Epithelial cell of proximal tubule (primary cell): ENCODE measurements at places on chromosomes 2 and 18. TPM values are rescaled to one million over a fixed set of nuclear protein-coding genes. Genes with fewer than 3 reads are reported as not detected.

DNA sequence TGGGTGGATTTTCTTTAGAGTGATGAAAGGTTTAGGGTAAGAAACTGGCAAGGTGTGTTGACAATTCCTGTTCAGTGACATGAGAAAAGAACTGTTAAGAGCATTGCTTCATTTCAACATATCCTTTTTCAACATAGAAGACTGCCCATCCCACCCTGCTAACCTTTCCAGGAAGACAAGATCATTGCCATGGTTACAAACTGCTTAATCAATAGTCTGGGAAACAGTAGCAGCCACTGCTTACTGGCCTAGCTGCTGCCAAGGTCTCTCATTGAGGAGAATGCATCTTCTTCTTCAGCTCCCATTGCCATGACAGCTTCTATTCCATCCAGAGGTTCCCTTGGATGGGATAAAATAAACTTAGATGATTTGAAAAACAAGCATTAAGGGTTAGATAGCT lies 212.1 kb downstream of the LRRTM1 start:
- DNase-seq = no peak

The MRPL53 gene
- total RNA-seq = 34.2 and 61.1 TPM in 2 replicates

- DNase-seq = no peak
Measured at GRCh38 chr18:42192251-42193248, 237.5 kb downstream of the PIK3C3 start.

- no peak for DNase-seq
Measured at GRCh38 chr2:83756219-83756618, 702.9 kb downstream of the SUCLG1 start.

DNA sequence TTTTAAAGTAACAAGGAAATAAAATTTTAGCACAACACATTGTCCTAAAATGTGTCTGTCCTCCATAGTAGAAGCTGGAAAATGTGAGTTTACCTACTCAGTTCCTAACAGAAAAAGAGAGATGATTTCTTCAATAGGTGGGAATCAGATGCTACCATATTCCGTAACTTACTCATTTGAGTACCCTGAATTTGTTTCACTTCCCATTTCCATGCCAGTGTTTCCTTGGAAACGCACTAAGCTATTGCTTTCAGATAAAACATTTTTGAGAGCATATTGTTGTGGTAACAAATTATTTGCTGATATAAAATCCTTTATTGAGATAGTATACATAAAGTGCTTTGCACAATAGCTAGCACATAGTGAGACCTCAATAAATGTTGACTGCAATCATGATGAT lies 137.5 kb upstream of the BARD1 start:
- DNase-seq = no peak

- no peak for DNase-seq
Measured at GRCh38 chr2:133711201-133711600, 142.9 kb upstream of the NCKAP5 start.

DNA sequence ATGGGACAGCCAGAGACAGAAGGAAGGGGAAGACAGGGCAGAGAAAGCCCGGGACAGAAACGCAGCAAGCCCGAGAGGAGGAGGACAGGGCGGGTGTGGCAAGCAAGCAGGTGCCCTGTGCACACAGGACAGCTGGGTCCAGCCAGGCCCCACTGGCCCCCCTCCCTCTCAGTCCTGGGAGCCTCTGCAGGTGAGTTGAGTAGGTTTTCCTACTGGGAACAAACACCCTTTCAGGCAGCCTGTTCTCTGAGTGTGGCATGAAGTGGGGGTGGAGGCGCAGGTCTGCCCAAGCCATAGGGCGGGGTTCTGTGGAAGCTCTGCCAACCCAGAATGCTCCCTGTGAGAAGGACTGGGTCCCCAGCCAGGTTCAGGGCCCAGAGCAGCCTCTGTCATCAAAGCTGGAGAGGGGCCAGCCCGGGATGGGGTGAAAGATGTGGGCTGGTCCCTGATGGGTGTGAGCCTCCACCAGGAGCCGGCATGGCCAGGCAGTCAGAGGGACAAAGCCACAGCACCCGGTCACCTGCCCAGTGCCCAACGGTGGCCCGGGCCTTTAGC lies 129.4 kb downstream of the TFCP2L1 start:
- no peak for DNase-seq

- DNase-seq = no peak
Measured at GRCh38 chr2:241177526-241178334, 10.7 kb upstream of the ANO7 start.

The LTBP1 gene
- 10.5 and 43.9 TPM in 2 replicates for total RNA-seq

The ANKRD29 gene
- 1.2 and 2.7 TPM in 2 replicates for total RNA-seq

- DNase-seq = peak; percentile 22
Measured at GRCh38 chr18:34023471-34023870, 201.2 kb downstream of the NOL4 start.

GRCh38 chr2:188765522-188766470 lies 208.4 kb upstream of the COL3A1 start:
- DNase-seq = no peak

DNA sequence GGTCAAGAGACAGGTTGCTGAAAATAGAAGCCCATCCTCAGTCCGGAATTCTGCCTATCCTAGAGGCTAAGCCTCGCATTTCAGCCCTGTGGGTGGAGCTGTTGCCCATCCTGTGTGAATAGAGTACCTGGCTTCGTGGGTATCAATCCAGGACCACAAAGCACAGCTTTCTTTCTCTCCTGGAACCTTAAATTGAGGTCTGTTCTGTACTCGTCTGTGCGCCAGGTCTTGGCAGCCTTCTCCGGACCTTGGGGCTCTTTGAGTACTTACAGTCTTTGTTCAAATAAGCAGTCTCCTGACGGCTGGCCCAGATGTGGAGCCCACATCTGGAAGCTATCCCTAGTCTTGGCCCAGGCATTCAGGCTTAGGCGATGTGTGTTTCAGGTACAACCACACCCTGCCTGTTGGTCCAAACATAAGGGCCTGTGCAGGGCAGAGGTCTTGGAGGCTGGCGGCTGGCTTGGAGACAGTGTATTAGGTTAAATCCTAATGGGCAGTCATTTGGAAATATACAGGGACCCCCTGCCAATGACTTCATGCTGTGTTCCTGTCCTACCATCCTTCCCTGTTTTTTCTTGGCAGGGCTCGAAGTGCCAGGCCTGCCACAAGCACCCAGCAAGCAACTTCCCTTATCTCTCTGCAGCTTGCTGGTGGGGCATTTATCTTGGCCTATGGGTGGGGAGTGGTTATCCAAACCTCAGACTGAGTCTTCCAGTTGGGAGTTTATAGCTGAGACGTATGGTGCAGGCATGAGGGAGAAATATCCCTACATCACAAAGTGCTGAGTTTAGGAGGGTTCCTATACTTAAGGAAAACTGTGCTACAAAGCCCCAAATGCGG lies 294.1 kb downstream of the BCL2 start:
- no peak for DNase-seq

The IL37 gene
- not detected in 2 replicates for total RNA-seq

DNA sequence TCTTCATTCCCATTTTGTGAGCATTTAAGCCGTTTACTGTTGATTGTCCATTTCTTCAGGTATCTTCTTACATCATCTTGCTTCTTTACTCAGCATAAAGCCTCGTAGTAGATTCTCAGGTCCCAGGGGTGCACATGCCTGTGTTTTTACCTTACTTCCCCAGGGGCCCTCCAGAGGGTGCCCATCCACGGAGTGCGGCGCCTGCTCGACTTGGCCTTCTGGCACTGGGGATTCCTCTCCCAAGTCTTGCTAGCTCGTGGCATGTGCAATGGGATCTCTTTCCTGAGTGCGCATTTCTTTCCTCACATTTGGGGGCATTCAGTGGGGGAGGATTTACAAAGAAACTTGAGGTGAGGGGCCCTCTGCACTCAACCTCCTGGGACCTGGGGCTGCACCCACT lies 148.1 kb downstream of the AGAP1 start:
- DNase-seq = no peak

The HOXD3 gene
- total RNA-seq = 8.2 and 9.4 TPM in 2 replicates

The ABCG8 gene
- not detected in 2 replicates for total RNA-seq

The OR6B2 gene
- total RNA-seq = not detected in 2 replicates

GRCh38 chr2:202780514-202781021 lies 91.0 kb downstream of the ICA1L start:
- DNase-seq = peak; percentile 63

The SGO2 gene
- total RNA-seq = 26.0 and 29.4 TPM in 2 replicates

DNA sequence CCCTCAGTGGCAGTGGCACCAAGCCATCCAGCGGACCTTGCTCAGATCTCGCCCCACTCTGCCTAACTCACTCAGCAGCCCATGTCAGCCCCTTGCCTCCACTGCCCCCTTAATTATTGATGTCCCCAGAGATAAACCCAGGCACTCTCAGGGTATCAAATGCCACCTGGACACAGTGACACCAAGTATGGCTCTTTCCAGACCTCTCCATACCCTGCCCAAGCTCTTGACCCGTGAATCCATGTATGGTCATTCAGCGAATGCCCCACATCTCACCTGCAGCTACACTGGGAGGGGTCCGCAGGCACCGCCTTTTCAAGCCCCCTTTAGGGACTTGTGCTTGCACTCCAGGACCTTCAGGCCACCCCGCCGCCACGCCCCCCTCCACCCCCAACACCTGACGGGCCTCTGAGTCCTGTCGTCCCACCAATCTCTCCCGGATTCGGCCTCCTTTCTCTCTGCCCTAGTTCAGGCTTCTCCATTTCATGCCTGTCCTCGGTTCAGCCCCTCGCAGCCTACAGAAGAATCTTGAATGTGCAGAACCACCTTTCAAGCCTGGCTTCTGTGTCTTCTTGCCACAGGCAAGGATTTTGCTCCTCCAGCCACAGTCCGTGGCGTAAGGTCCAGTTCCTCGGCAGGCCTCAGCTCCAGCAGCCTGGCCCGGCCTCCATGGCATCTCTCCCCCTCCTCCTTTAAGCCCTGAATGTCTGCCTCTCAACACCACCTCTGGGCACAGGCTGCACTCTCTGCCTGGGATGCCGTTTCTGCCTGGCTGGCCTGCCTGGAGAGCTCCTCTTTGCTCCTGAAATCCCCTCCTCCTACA lies 54.1 kb upstream of the ODC1 start:
- no peak for DNase-seq

DNA sequence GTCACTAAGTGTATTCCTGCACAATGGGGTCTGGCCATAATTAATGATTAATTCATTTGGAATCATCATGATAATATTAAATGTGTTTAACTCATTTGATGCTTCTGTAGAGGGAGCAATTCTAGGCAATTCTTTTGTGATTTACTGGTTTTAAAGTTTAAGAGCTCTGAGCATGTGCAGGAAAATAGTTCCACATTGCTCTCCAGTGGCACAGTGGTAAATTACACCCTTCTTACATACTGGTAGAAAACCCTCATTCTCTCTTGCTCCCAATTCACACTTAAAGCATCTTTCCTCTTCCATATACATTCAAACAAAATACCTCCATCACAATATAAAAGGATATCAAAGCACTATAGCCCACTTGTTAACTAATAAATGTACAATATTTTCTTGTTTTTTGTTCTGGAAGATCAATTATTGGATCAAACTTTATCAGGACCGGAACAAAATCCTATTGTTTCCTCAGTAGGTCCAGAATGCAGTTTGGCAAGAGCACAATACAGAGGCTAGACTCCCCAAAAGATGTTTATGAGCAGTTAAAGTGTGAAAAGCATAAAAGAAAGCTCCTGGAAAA lies 844.3 kb downstream of the MBD2 start:
- no peak for DNase-seq

DNA sequence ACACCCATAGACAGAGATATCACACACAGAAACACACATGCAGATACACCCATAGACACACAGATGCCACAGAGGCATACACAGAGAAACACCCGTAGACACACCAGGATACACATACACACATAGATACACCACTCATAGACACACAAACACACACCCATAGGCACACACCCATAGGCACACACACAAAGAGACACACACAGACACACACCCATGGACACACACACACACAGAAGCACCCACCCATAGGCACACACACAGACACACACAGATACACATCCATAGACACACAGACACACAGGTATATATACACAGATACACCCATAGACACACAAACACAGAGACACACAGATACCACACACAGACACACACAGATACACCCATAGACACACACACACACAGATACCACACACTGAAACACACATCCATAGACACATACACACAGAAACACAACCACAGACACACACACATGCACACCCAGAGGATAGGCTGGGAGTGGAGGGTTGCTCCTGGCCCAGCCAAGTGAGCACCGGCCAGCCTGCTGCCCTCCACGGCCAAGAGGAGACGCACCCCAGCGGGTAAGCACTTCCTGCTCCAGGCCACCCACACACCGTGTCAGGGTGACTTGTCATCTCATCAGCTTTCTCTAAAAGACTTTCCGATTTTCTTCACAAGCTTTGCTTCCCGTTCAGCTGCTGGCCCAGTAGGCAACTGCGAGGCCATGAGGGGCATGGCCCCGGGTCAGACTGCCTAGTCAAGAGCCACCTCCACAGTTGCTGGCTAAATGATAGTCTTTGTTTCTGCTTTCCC lies 14.1 kb upstream of the CNNM3 start:
- no peak for DNase-seq

DNA sequence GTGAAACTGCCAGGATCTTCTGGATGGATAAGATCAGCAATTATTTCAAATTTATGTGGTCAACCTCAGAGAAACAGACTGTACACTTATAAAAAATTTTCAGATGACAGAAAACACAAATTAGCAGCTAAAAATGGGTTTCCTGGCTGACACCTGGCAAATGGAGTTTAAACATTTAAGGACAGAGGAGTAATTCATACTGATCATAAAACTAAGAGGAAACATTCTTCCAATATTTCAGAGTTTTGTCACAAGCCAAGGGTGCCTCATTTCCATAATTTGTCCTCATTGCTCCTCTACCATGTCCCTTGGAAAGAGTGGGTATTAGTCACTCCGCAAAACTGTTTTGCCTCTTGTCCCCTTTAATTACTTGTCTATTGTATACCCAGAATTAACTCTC lies 70.2 kb downstream of the TMEFF2 start:
- DNase-seq = no peak
